H9 (cell line): ENCODE measurements at places on chromosomes 5 and 9.

DNA sequence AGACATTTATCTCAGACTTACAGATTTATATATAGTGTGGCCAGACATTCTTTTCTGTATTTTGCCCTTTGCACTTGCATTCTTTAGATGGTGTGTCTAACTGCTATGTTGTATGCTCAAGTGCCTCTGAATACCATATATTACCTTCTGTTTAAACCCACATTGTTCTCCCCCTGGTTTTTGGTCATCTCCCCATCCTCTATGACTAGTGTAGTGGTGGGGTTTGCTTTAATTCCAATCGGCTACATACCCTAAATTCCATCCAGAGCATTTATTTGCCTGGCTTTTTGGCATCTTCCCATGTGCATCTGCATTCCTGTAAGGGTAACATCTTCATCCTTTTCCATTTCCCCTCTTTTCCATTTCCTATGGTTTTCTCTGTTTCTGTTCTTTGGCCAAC, 271.0 kb upstream of the SLC30A5 start:
- no peaks in the 10 kb centered on the region for H3K27me3 ChIP-seq
- H3K36me3 ChIP-seq = no peaks in the 10 kb centered on the region
- no peak for DNase-seq
- no peak overlapping the region for H3K4me3 ChIP-seq
- 0 out of 2 replicates have a peak, but pooled peaks cover 2% of the 10 kb centered on the region for H3K4me1 ChIP-seq
- H3K27ac ChIP-seq = no peak overlapping the region

DNA sequence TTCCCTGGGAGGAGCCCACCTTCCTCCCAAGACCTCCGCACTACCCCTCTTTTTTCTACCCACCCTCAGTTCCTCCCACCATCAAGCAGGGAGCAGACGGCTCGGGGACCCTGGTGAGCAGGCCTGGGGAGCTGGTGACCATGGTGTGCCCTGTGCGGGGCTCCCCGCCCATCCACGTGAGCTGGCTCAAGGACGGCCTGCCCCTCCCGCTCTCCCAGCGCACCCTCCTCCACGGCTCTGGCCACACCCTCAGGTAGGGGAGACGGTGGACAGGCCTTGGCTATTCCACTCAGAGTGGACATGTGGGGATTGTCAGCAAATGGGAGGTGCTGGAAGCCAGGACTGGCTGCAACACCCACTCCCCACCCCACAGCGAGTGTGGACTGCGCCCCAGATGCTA, 52.9 kb upstream of the ASS1 start:
- no peaks in the 10 kb centered on the region for H3K27me3 ChIP-seq
- no peak for DNase-seq
- no peak overlapping the region for H3K27ac ChIP-seq
- H3K4me1 ChIP-seq = no peaks in the 10 kb centered on the region

- no peaks in the 10 kb centered on the region for H3K36me3 ChIP-seq
- DNase-seq = no peak
- H3K27ac ChIP-seq = no peak overlapping the region
- H3K4me3 ChIP-seq = no peak overlapping the region
- H3K27me3 ChIP-seq = no peaks in the 10 kb centered on the region; the same call in 1 of the 2 replicates
Measured at GRCh38 chr5:102341681-102342288, 45.7 kb upstream of the SLCO4C1 start.

GRCh38 chr9:130172858-130173665, 858 bp downstream of the NCS1 start:
- H3K27me3 ChIP-seq = no peaks in the 10 kb centered on the region
- H3K4me3 ChIP-seq = peak overlapping the region; percentile 81
- no peak overlapping the region for H3K27ac ChIP-seq
- no peak for DNase-seq

- H3K27me3 ChIP-seq = no peaks in the 10 kb centered on the region
- H3K27ac ChIP-seq = no peak overlapping the region
- no peaks in the 10 kb centered on the region for H3K36me3 ChIP-seq
- no peak for DNase-seq
- H3K4me1 ChIP-seq = 0 out of 2 replicates have a peak, but pooled peaks cover 4% of the 10 kb centered on the region
Measured at GRCh38 chr9:33184963-33185362, 17.8 kb upstream of the B4GALT1 start.

DNA sequence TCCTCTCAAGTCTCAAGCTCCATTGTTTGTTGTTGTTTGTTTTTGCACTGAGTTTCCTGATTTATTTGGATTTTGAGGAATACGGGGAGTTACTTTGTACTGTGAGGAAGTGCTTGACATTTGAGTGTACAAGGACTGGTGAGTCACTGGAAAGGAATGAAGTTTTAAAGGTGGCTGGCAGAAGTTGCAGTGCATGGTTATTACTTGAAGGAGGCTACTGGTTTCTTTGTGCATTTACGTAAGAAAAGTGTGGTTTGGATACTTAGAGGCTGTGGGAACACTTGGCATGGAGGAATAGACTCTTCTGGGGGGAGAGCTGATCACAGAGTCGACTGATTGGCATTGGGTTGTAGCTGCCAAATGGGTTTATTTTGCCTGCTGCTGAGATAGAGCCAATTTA, 919.0 kb downstream of the TAF11L14 start:
- DNase-seq = no peak
- H3K27me3 ChIP-seq = no peaks in the 10 kb centered on the region
- no peak overlapping the region for H3K4me3 ChIP-seq
- peaks cover 50% of the 10 kb centered on the region for H3K36me3 ChIP-seq
- no peaks in the 10 kb centered on the region for H3K4me1 ChIP-seq

GRCh38 chr5:94347130-94347529, 271.3 kb downstream of the KIAA0825 start:
- no peak for DNase-seq
- H3K27ac ChIP-seq = no peak overlapping the region
- H3K4me3 ChIP-seq = no peak overlapping the region
- no peaks in the 10 kb centered on the region for H3K27me3 ChIP-seq

DNA sequence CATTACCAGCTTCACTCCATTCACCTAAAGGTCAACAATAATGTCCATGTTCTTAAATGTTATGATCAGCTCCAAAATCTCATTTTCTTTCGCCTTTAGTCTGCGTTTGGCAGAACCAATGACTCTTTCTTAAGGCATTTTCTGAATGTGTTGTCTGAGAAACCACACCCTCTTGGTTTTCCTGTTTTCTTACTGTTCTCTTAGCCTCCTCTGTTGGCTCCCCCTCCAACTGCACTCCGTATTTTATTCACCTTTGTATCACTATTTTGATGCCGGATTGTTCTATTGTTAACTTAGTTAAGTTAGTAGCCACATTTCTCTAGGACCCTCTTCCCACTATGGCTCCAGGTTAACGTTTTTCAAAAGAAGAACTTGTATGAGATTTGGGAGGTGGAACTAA, 185.6 kb downstream of the DMAC1 start:
- H3K36me3 ChIP-seq = no peaks in the 10 kb centered on the region
- no peaks in the 10 kb centered on the region for H3K4me1 ChIP-seq
- no peak overlapping the region for H3K4me3 ChIP-seq
- DNase-seq = no peak
- no peak overlapping the region for H3K27ac ChIP-seq

DNA sequence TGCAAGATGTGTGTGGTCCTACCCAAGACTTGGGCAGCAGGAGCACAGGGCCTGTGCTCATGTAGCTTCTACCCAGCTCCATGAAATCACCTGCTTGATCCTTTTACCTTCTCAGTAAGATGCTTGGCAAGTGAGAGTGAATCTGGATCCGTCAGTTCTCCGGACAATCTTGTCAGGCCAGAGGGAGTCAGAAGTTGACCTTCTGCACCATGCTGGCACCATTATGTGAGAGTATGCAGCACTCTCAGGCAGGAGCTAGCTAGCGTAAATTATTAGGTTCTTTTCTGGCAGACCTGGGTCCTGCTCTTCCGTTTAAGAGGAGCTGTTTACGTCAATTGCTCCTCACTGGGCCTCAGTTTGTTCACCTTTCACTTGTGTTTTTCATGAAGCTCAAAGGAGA, 37.0 kb upstream of the ADAM19 start:
- H3K4me3 ChIP-seq = no peak overlapping the region
- no peak overlapping the region for H3K27ac ChIP-seq
- no peaks in the 10 kb centered on the region for H3K27me3 ChIP-seq
- no peaks in the 10 kb centered on the region for H3K4me1 ChIP-seq

DNA sequence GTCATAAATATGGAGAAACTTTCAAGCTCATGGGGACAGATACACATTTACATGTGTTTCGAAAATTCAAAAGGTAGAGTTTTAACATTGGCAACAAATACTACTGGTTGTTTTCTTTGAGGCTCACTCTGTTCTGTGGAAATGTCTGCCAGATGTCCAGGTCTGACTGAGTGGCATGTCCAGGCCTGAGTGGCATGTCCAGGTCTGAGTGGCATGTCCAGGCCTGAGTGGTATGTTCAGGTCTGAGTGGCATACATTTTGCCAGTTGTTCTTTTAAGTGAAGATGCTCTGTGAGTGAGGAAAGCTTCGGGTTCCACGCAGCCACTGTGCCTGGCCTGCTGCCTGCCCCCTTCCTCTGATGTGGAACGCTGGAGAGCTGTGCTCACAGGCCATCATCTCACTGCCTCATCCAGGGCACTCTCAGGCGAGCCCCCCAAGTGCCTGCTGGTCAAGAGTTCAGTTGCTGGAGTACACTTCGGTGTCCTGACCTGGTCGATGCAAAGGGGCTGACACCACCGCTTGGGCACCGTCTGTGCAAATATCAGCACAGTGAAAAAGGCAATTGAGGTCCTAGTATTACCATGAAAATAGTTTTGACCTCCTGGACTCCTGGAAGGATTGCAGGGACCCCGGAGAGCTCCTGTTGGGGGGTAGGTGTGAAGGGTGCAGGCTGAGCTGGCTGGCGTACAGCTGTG, 89.9 kb downstream of the EHMT1 start:
- no peaks in the 10 kb centered on the region for H3K27me3 ChIP-seq
- H3K4me1 ChIP-seq = peaks cover 3% of the 10 kb centered on the region; the same call in 1 of the 2 replicates
- no peak overlapping the region for H3K4me3 ChIP-seq
- H3K36me3 ChIP-seq = peaks cover 19% of the 10 kb centered on the region
- no peak for DNase-seq

DNA sequence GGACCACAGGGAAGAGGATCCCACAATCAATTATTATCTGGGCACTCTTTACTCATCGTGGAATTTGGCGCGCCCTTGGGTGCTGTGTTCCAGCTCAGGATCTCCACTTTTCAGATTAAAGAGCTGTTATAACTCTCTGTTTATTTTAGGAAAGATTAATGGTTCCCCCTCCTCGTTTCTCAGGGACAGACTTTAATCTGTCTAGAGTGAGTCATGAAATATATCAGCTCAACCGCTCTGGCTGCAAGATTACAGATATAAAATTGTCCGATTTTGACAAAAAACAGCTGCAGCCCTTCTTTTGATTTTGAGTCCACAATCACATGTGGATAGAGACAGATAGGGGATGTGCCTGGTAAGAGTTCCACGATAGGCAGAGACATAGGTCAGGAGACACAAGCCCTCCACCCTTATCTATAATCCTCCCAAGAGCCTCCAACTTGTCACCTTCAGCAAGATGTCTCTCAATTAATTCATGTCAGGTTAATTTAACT, 77.6 kb upstream of the ANKRD55 start:
- H3K27me3 ChIP-seq = no peaks in the 10 kb centered on the region
- no peak overlapping the region for H3K4me3 ChIP-seq
- H3K27ac ChIP-seq = no peak overlapping the region
- H3K36me3 ChIP-seq = peaks cover under 1% of the 10 kb centered on the region; the same call in 2 of the 3 replicates
- DNase-seq = no peak

DNA sequence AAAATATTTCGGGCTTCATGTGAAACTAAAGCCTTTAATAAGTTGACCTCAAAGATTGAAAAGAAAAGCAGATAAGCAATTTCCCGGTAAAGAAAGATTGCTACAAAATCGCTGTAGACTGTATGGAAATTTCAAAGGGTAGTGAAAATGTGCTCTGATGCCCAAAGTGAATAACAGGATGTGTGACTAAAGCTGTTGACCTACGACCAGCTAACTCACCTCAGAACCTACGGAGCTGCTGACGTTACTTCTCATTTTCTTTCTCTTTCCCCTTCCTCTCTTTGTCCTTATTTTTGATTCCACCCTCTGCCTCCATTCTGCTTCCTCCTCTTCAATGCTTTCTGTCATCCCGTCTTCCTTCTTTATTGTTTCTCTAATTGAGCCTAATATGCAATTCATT, 103.2 kb downstream of the PDE4D start:
- H3K27ac ChIP-seq = no peak overlapping the region
- no peaks in the 10 kb centered on the region; the same call in none of the 2 replicates for H3K4me1 ChIP-seq
- H3K36me3 ChIP-seq = no peaks in the 10 kb centered on the region
- H3K27me3 ChIP-seq = no peaks in the 10 kb centered on the region
- H3K4me3 ChIP-seq = no peak overlapping the region

GRCh38 chr9:98185021-98185567, 7.3 kb downstream of the CORO2A start:
- no peaks in the 10 kb centered on the region for H3K27me3 ChIP-seq
- H3K4me1 ChIP-seq = no peaks in the 10 kb centered on the region
- no peak for DNase-seq
- no peak overlapping the region; the same call in 2 of the 3 replicates for H3K4me3 ChIP-seq
- H3K36me3 ChIP-seq = no peaks in the 10 kb centered on the region
- H3K27ac ChIP-seq = no peak overlapping the region
